Motor neuron (in vitro differentiated cells): ENCODE measurements at places on chromosomes 13 and 19. TPM values are rescaled to one million over a fixed set of nuclear protein-coding genes. Genes with fewer than 3 reads are reported as not detected.

KIR2DL3 gene
- total RNA-seq: 0.66 TPM in 1 of 2 replicates, not detected in the other

SYCN gene
- not detected in 2 replicates for total RNA-seq

ELSPBP1 gene
- not detected in 2 replicates for total RNA-seq

PLVAP gene
- total RNA-seq: 0.43 and 0.78 TPM in 2 replicates

GNG8 gene
- not detected in 2 replicates for total RNA-seq

KLK4 gene
- 1.5 and 2.0 TPM in 2 replicates for total RNA-seq

SIGLECL1 gene
- not detected in 2 replicates for total RNA-seq

CYP2F1 gene
- total RNA-seq: 2.5 and 2.9 TPM in 2 replicates

GPR4 gene
- total RNA-seq: 0.45 and 2.6 TPM in 2 replicates

ZNF433 gene
- total RNA-seq: 30.7 and 33.7 TPM in 2 replicates

CEACAM19 gene
- total RNA-seq: 1.7 and 2.2 TPM in 2 replicates

FAM216B gene
- not detected in 2 replicates for total RNA-seq

ZNF526 gene
- total RNA-seq: 7.1 and 8.2 TPM in 2 replicates

ZNF426 gene
- 14.7 and 17.6 TPM in 2 replicates for total RNA-seq

ATP4B gene
- total RNA-seq: 0.14 and 0.21 TPM in 2 replicates

ARHGAP45 gene
- 6.3 and 9.7 TPM in 2 replicates for total RNA-seq
